ENCODE measurements at places on chromosomes 3 and 15.

DNA sequence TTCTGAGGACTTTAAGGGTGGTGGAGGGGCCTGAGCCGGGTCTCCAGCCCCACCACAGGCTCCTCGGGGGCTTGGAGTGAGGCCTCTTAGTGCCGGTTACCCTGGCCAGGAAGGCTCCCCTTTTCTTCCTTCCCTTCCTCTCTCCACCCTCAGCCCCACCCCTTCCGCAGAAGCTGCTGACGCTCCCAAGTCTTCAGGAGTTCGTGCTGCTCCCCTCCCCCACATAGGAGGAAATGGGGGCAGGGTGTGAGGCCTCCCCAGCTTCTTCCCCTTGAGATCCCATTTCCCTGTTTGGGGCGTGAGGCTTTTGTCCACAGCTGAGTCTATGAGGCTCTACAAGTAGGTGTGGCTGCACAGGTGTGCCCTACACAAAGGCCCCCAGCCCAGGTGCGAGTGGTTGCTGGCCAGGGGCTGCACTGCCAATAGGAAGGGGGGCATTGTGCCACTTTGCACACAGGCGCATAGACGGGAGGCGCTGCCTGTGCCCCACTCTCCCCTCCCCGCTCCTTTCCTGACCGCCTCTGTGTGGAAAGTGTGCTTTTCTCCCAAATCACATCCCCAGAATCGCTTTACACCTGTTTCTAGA lies 915 bp upstream of the CALML4 start:
- no peak for DNase-seq

- DNase-seq, result no peak
Measured at GRCh38 chr15:74867466-74868038, 5.6 kb downstream of the SCAMP2 start.

DNA sequence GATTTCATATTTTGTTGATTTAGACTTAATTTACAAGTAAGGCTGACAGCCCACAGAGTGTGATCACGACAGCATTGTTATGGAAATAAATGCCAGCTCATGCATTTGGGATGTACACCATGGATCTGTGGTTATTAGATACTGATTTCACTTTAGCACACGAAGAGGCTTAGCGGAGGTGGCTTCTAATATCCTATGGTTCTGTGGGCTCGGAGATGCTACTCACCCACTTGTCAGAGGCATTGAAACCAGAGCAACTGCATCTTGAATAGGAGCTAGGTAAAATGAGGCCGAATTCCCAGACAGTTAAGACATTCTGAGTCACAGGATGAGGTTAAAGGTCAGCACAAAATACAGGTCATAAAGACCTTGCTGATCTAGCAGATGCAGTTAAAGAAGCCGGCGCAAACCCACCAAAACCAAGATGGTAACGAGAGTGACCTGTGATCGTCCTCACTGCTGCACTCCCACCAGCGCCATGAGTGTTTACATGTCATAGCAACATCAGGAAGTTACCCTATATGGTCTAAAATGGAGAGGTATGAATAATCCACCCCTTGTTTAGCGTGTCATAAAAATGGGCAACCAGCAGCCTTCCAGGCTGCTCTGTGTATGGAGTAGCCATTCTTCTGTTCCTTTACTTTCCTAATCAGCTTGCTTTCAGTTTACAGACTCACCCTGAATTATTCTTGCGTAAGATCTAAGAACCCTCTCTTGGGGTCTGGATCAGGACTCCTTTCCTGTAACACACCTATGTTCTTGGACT lies 117.5 kb downstream of the PGPEP1L start:
- DNase-seq, result no peak

DNA sequence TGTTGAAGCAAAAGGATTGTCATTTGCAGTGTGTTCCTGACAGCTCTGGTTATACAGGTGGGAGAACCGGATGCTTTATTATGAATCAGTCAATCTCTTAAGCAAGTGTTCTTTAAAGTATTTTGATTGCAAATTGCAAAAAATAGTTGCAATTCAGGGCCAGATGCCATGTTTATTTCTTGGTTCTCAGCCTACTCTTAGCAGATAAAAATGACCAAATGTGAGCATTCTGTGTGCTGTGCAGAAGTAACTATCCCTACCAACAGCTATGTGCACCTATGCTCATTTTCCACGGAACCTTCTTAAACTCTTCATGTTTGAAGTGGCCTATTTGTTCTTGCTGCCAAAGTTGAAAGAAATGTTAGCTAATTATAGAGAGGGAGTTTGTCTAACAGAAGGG lies 262.3 kb upstream of the RASGRP1 start:
- DNase-seq, result no peak

DNA sequence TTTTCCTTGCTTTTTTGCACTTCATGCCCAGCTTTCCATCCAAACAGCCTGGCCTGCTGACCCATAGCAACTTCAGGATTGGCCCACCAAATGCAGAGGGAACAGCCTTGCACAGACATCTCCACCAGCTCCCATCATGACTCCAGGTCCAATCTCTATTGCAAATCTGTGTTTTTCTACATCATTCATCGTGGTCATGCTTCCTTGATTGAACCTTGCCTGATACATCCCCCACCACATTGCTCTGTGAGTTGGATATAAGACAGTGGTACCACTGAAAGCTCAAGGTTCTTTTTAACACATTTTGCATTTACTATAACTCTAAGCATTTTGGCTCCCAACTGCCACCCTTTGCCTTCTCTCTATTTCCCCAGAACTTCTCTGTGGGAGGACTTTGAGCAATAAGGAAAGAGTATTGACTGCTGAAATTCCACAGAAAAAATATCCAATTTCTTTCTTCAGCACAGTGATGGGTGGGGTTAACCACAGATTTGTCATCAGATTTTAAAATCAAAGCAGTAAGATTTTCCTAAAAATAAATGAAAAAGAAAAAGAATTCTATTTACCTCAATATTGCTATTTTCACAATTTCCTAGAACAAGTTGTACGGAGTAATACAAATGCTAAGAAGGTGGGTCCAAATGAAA lies 114.6 kb upstream of the GALNT15 start:
- no peak for DNase-seq

- DNase-seq, result no peak
Measured at GRCh38 chr3:112623717-112624116, 17.2 kb downstream of the CCDC80 start.

GRCh38 chr3:134393074-134393473 lies 18.8 kb upstream of the AMOTL2 start:
- no peak for DNase-seq

- DNase-seq, result no peak
Measured at GRCh38 chr3:60403866-60404265, 847.4 kb downstream of the FHIT start.

- no peak for DNase-seq
Measured at GRCh38 chr15:69439623-69440022, 13.0 kb upstream of the RPLP1 start.

DNA sequence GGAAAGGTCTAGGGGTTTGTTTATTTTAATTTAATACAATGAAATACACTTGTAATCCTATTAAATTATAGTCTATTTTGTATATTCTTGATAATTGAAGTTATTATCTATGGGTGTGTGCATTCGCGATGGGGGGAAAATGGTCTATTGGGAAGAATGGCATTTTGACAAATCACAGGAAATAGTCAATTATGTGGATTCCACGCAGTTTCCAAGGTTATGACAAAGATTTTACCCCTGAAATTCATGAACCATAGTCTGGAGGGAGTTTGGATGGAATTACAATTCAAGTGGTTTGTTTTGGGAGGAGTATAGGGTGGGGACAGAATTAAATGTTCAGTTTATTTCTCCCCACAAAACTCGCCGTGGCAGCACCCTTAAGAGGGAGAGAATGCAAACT lies 66.5 kb downstream of the RBMS3 start:
- no peak for DNase-seq

DNA sequence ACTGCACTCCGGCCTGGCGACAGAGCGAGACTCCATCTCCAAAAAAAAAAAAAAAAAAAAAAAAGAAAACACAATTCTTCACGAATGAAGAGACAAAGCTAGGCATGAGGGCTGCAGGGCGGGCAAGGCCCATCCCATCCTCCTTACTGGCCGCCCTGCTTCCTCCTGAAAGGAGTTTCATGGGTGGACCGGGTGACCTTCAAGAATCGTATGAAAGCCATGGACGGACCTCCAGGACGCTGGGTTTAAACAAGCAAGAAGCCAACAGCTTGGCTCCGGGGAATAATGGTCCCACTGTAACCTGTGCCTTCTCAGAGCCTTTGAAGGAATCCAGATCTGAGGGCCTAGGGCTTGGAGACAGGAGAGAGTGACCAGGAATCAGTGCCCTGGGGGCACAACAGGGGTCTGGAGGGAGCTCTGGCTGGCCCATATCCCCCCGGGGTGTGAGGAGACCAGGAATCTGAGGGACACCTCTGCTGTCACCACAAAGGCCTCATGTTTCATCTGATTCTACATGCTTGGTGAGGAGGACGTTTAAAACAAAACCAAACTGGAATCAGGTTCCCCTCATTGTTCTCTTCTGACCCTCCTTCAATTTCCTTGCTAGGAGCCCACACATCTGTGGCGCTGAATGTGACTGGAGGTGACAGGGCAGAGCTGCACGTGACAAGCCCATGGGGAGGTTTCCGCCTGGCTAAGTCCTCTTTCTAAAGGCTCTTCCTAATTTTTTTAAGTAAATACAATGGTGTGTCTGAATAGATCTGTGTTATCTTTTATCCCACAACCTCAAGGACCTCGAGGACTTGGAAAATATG lies 46.1 kb downstream of the WHAMM start:
- no peak for DNase-seq

DNA sequence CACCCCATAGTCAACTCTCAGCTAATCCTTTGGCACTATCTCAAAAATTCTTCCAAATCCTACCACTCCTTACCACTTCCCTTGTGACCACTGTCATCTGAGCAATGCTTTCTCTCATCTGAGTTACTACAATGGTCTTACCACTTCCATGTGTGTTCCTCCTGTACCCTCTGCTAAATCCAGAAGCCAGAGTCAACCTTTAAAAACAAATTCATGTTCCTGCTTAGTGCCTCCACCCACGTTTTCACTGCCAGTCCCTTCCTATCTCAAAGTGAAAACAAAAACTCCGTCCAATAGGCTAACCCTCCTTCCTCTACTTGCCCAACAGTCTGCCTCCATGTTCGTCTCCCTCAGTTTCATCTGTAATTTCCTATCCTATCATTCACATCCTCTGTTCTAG lies 109.0 kb downstream of the ADAMTS9 start:
- DNase-seq, result no peak

DNA sequence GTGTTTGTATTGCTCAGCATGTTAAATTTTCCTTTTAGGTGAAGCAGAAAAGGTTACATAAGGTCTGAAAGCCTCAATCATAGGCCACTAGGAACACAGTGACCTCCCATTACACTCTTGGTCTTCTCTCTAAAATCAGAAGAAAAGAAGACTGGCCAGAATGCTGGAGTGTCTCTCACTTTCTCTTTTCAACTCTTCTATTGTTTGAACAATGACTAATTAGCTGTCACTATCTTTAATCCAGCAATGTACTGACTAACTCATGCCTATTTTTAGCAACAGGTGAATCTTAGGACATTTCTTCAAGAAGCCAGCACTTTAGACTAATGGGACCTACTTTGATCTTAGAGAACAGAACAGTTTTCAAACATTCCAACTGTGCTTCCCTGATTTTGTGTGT lies 142.8 kb downstream of the TGFBR2 start:
- DNase-seq, result no peak

DNA sequence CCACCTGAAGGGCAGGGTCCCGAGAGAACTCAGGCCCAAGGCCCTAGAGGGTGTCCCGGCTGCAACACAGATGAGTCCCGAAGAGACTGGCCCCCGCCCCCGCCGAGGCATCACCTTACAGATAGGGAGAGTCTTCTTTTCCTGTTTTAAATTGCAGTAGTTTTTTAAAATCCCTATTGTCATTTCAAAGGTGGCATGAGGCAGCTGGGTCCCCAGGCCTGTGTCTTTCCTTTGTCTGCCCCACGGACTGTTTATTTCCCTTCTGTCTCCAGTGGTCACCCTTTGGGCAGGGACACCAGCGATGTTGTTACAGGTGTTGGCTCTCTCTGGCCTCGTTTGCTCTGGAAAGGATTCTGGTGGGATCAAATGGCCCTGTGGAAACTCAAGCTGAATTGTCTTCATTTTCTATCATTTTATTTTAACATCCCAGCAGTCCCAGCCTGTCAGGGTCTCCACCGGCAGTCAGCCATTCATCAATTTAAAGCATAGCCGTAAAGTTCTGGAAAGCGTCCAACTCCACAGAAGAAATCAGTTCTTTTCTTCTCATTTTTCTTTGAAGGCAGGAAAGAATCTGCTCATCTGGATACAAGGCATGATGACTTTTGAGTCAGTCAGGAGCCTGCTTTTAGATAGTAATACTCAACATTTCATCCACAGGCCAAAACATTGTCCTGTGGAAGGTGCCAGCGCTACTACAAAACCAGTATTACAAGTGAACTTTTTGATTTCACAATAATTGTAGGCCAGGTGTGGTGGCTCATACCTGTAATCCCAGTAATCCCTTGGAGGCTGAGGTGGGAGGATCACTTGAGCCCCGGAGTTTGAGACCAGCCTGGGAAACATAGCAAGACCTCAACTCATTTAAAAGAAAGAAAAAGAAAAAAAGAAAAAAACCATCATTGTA lies 96.2 kb downstream of the HES1 start:
- no peak for DNase-seq

DNA sequence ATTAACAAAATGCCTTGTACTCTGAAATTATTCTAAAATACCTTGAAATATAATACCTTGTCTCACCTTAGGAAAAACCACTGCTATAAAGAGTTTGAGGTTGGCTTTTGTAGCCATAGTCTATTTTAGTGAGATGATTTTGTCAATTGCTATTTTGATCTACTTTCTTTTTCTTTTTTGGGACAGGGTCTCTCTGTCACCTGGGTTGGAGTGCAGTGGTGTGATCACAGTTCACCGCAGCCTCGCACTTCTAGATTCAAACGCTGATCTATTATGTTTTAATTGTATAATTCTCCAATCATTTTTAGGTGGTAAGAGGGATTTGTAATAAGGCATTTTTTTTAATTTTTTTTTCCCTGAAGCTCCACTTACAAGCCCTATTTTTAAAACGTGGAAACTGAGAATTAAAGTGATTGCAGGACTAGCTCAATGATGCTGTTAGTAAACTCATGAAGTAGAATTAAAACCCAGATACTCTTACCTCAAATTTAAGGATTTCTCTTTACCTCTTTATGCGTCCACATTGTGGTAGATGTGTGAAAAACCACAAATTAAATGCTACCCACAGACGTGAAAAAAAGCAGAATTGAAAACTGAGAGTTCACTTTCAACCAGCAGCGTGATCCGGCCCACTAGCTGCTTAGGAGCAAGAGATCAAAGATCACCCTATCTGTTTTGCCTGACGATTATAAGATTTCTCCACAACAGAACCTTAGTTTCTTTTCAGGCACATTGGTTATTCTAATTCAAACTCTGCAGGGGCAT lies 384.2 kb downstream of the CGGBP1 start:
- DNase-seq, result no peak

Data from left renal pelvis (tissue), 4 donors.